ENCODE measurements at places on chromosomes 13 and 19.

- peak; percentile 78 for DNase-seq
Observed at GRCh38 chr19:49497047-49497788, 984 bp downstream of the RPS11 start.

DNA sequence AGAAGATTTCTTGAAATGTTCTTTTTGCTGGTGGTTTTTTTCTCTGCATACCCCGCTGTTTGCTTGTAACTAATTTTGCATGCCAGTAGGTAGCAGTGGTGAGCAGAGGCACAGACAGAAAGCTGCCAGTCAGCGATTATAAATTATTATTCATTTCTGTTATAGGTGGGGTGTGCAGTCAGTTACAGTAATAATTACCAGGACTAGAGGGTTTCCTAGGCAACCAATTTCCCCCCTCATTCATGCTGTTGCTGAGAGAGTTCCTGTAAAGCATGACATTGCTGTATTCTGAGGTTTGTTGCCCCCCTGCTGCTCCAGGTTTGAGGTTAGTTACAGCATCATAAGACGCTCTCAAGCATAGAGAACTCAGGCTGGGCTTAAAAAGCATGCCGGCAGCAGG, 104.5 kb downstream of the URI1 start:
- DNase-seq, result no peak

GRCh38 chr19:40719414-40719894, 2.5 kb downstream of the ITPKC start:
- no peak for DNase-seq

DNA sequence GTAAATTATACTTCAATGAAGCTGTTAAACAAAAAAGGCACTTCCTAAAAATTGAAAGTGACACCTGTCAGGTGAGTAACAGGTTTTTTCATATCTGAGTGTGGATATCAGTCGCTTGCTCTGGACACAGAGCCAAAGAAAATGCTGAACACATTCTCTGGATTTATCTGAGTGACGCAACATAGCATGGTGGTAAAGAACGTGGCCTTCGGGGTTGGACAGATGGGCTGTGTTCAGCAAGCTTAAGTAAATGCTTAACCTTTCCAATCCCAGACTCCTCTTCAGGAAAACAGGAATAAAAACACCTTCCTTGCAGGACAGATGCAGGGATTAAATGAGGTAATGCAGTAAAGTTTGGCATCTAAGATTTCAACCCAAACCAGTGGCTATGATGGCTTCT, 132.0 kb downstream of the FOXO1 start:
- no peak for DNase-seq

GRCh38 chr13:48333976-48334375, 30.4 kb downstream of the RB1 start:
- no peak for DNase-seq
